Sigmoid colon (tissue), 7 donors: ENCODE measurements at places on chromosomes 6 and 20.

DNA sequence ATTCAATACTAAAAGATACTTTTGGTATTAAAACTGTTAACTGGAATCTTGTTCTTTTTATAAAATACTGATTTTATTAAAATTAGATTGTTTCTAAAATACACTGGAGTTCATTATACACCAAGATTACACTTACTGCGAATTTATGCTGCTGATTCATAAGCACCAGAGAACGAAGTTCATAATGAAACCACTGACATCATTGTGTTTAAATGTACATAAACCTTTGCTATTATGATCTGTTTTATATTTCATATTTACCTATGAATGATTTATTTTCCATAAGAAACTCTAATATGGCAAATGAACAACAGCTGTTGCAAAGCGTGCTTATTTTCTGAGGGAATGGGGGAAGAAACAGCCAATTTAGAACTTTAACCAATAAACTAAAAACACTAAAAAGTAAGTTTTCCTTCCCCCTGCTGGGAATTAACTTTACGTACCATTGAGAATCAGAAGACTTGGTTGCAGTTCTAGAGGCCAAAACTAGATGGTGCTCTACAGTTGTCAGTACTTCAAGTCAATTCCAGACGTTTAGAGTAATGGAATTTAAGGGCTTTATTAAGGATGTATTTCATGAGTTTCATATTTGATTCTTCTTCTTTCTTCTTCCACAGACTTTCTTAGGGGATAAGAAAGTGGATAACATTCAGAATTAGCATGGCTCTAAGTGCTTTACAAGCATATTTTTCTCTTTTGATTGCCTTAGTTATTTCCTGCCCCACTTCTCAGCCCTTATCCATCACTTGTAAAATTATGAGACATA, 30.8 kb upstream of the COL19A1 start:
- DNase-seq: no peak

DNA sequence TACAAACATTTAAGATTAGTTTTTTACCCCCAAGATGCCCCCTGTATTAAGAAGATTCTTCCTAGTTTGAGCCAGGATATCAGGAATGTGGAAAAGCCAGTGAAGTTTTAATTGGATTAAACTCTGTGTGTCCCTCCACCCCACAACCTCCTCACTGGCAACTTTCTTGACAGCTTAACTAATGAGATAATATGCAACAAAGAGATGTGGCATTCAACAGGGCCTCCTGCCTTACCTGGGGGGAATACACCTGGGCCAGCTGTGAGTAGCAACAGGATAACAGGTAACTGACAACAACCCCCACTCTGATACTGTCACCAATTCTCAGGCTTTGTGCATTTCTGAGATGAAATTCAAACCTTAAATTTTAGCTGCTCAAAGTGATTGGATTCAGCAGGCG, 512.3 kb downstream of the TFAP2B start:
- no peak for DNase-seq

DNA sequence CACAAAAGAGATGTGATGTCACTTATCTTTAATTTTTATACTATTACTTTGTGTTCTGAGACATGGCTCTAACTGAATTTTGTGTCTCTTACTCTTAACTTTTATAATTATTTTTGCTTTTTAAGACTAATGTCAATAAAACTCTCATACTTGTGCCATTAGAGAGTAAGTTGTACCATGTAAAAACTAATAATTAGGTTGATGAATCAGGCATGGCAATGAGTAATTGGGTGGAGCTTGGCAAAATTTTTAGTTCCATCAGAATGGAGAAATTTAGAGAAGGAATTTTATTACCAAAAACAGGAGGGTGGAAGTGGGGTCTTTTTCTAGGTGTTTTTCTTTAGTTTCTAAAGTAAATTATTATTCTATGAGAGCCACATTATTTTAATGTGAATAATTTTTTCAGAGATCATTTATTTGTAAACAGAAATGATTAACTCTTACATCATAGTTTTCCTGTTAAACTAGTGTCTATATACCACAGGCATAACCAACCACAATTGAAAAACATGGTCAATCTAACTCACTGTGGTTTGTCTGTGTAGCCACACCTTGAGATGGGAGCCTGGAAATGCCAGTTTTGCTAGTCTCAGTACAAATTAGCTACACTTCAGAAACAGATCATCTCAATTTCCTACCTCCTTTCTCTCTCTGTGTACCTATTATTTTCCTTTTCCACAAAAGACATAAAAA, 51.8 kb downstream of the ELOVL4 start:
- no peak for DNase-seq

GRCh38 chr6:90103056-90103800, 193.4 kb downstream of the BACH2 start:
- no peak for DNase-seq

DNA sequence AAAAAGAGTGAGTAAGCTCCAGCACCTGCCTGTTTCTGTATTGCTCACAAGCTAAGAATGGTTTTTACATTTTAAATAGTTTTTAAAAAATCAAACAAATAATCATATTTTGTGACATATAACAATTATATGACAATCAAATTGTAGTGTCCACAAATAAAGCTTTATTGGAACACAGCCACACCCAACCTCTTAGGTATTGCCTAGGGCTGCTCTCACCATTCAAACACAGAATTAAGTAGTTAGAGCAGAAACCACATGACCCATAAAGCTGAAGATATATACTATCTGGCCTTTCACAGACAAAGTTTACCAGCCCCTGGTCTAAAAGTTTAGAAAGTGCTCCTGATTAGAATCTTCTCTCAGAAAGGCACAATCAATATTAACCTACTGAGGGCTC, 11.2 kb downstream of the TNFRSF21 start:
- DNase-seq: no peak
